Peyer's patch (tissue), 4 donors: ENCODE measurements at places on chromosomes 1 and 21.

DNA sequence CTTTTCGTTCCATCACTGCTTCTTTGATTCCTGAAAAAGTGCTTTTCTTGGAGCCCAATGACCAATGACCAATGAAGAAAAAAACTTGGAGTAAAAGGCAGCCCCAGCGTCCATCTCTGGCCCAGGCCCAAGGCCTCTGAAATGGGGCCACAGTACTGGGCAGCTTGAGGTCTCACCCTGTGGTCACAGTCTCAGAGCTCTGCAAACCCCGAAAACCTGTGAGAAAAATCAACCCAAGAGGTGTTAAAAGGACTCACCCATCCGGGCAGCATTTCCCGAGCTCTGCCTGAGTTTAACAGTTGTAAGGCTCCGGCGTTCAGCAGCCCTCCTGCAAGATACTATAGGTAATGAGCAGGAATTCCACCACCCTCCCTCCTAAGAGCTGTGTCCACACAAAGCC, 2.1 kb upstream of the EFHD2 start:
- no peak for DNase-seq

DNA sequence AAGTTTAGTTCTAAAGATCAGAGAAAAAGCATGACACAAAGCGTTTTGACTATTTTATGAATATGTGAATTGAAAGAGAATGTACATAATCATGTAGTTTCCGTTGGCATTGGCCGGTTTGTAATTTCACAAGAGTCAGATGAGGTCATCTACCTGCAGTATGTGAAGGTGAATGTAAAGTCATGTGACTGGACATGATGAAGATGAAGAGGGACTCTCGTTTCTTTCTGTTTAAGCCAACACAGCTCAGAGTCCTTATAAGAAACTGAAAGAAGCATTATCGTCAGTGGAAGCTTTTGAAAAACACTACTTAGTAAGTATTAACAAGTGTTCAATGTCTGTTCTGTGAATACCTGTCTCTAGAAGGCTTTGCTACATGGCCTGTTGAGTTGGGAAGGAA, 30.9 kb upstream of the PWP2 start:
- no peak for DNase-seq

- peak; percentile 73 for DNase-seq
These were observed 519 bp downstream of the FNBP1L start for GRCh38 chr1:93448292-93448982.

DNA sequence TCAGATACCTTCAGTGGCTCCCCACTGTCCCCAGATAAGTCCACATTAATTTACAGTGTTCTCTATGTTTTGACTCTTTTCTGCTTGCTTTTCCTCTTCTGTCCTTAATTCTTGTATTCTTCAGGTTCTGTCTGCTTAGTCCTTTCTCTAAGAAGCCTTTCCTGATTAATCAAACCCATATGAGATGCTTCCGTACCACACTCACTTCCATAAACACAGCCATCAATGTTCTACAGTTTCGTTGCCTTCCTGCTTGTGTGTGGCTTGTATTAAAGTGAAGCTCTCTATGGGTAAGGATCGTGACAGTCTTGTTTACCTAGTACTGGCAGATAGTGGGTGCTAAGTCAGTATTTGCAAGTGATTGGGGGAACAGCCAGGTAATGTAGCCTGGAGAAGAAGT, 75.9 kb downstream of the PRDM2 start:
- DNase-seq = no peak

GRCh38 chr1:153343040-153343681, 5.5 kb downstream of the PGLYRP4 start:
- DNase-seq = no peak

DNA sequence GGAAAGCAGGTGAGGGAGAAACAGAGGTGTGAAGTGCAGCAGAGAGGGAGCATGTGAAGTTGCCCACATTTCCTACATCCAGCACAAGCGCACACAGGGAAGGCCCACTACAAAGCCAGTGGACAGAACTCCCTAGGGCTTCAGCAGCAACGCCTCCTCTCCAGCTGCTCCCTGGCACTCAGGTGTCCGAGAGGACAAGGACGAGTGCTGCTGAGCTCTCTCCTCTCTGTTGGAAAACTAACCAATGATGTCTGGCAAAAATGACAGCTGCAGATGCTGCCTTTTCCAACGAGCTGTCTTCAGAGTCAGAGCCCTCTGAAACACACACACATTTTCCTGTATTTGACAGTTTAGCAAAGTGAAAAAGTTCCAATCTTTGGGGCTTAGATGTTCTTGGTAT, 86.8 kb downstream of the HSF2BP start:
- DNase-seq = no peak

DNA sequence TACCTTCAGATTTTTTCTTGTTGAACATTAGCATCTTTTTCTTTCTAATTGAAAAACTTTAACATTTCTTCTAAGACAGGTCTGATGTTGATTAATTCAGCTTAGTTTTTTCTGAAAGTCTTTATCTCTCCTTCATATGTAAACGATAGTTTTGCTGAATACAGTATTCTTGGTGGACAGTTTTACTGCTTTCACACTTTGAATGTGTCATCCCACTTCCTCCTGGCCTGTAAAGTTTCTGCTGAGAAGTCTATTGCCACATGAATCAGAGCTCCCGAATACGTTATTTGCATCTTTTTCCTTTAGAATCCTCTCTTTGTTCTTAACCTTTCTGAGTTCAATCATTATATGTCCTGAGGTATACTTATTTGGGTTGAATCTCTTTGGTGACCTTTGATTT, 344.2 kb downstream of the OLFM3 start:
- no peak for DNase-seq

DNA sequence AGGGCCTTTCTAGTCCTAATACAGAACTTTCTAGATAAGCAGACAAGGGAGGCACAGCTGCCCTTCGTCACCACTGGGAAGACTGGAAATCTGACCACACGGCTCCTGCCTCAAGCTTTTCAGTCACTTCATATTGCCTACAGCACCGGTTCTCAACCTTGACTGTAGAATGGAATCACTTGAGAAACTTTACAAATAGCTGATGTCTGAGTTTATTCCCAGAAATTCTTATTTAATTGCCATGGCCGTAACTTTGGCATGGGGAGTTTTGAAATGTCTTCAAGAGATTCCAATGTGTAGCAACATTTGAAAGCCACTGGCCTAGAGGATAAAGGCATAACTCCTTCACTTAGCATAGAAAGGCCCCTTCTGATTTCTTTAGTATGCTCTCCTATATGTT, 42.4 kb upstream of the STMN1 start:
- no peak for DNase-seq

GRCh38 chr1:169120066-169120465, 13.6 kb downstream of the ATP1B1 start:
- DNase-seq = no peak

DNA sequence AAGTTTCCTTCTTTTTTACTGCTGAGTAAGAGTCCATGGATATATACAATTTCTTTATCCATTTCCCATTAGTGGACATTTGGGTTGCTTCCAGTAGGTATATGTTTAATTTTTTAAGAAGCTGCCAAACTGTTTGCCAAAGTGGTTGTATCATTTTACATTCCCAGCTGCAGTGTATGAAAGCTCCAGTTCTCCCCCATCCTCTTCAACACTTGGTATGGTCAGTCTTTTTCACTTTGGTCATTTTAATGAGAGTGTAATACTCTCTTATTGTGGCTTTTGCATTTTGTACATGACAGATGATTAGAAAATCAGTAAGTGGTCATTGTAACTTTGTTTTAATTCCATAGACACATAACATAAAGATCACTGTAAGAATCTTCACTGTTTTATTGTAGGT, 22.5 kb downstream of the DOP1B start:
- DNase-seq = no peak

- no peak for DNase-seq
These were observed 2.3 kb downstream of the LYPLA2 start for GRCh38 chr1:23793018-23793781.

DNA sequence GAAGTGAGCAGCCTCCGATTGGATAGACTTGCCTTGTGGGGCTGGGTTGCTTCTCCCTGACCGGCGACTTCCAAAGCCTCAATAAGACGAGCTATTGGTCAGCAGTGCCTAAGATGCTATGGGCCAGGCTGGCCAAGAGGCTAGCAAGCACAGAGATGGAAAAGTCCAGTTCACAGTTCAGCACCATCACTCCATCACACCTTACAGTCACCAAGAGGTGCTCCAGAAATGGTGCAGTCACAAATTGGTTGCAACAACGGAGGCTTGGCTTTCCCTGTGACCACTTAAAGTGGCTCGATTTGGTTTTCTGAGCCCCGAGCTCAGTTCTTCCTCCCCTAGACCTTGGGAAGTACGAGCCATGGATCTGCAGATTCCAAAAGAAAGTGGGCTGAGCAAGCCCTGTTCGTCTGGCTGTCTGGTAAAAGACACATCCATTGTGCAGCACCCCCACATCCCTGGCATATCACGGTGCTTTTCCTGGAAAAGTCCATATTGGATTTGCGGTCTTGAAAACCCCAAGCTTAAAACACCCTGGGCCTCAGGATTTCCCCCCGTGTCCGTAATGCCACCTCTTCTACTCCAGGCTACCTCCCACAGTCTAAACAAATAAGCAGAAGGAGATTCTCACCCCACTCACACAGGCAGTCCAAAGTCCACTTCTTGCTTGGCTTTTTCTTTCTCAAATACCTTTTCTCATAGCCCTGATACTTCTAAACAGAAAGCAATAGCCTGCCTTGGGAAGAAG, 1.3 kb downstream of the SLAMF1 start:
- no peak for DNase-seq

DNA sequence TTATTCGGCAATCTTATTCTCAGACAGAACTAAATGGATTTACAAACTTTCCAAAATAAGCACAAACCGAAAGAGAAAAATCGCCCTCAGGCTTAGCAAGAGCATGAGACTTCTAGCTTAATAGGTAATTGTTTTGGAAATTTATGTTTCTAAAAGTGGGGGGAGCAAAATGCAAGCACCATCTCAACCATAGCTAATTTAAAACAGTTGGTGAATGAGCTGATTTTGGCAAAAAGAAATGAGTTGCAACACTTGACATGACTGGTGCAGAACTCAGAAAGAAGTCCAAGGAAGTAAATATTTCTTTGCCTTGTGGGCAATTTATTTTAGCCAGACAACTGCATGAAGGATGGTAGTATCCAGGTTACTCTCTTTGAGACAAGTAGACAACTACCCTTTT, 71.5 kb upstream of the PTGFR start:
- no peak for DNase-seq

GRCh38 chr1:205935869-205936268, 7.4 kb downstream of the SLC26A9 start:
- DNase-seq = no peak

DNA sequence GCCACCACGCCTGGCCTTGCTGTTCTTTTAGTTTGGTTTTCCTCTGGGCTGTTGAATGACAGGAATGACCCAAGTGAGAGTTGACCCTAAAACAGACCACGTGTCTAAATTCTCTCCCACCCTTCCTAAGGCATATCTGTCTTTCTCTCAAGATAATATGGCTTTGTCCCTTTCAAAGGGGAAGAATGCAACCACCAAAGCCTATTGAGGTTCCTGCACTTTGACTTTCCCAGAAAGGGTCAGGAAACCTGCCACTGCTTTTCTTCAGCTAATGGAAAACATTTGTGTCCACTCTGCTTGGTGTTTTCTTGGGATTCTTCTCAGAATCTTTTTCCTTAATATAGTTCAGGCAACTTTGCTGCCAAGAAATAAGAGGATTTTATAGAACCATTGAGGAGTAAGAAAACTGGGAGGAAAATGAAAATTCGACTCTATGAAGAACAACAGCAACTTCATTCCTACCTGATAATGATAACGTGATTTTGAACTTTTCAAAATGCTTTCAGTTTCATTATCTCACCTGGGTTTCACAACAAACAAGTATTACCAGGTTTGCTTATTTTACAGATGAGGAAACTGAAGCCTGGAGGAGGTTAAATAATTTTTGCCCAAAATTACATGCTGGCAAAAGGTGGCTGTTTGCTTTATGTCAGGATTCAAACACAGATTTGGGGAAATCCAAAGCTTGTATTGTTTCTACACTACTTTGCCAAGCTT, 6.9 kb downstream of the PLPP3 start:
- DNase-seq = no peak

DNA sequence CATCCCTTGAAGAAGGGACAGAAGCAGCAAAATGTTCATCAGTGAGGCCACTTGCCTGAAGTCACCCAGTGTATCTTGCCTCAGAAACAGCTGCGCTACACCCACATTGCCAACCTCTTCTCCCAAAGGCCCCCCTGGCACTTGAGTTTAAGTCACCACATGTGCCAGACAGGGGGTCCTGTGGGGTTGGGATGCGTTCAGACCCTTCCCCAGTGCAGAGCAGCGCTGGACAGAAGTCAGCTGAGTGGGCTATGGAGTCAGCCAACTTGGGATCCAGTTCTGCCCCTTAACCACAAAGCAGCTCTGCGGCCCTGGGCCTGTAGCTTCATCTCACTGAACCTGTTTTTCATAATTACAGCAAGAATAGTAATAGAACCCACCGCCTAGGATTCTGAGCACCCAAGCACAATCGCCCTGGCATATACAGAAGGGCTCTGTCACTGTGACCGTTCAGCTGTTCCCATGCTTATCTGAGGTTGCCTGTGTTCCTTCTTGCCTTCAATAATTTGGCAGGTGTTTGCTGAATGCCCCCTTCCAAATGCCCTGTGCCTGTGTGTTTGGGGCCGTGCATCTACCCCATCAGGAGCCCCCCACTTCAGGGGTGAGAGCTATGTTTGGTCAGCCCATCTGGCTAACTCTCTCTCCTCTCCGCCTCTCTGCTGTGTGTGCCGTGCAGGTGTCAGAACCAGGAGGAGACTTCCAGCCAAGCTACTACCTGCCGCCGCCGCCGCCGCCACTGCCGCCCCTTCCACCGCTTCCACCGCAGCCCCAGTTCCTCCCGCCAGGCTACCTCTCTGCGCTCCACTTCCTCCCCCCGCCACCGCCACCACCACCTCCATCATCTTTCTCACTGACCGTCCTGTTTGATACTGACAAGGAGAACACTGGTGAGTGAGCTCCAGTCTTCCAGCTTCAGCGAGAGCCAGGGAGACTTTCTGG, 5.0 kb downstream of the DMRTB1 start:
- no peak for DNase-seq

- DNase-seq = peak; percentile 53
These were observed 1.0 kb downstream of the TMEM200B start for GRCh38 chr1:29122682-29123052.

DNA sequence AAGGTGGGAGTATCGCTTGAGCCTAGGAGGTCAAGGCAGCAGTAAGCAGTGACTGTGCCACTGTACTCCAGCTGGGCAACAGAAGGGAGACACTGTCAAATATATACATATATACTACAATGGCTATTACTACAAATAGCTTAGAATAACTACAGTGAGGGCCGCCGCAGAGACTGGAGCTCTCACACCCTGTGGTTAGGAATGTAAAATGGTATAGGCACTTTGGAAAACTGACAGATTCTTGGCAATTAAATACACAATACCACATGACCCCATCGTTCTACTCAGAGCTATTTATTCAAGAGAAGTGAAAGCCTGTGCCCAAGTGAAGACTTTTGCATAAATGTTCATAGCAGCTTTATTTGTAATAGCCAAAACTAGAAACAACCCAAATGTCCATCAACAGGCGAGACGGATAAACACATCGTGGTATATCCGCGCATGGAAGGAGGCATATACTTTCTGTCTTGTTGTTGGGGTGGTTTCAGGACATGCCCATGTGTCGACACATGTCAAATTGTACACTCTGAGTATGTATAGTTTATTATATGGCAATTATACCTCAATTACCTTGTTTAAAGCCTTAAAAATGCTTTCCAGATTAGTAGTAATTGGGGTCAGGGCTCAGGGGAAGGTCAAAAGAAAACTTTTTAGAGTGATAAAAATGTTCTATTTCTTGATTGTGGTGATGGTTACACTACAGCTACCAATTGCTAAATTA, 123.4 kb downstream of the RIPK4 start:
- DNase-seq = no peak

- DNase-seq = no peak
These were observed 78.5 kb downstream of the PLXNA2 start for GRCh38 chr1:208165659-208166058.
